ENCODE measurements at places on chromosomes 4 and X. TPM values are rescaled to one million over a fixed set of nuclear protein-coding genes. Genes with fewer than 3 reads are reported as not detected.

- no peak for DNase-seq
Observed at GRCh38 chr4:63396269-63396668, 1013.0 kb downstream of the TECRL start.

DNA sequence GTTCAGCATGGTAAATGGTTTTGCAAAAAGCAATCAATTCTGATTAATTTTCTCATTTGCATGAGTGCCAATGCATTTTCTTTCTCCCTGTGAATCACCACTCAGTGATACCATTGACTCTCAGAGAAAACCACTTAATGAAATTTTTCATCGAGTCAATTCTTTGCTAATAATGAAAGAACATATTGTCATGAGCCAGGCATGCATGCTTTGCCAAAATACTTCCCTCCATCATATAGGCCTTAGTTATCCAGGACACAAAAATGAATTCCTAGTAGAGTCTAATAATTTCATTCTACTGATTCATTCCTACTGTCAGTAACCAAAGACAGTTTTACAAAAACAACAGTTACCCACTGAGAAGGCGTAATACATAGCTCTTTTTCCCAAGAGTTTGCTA lies 680.0 kb downstream of the TRIML1 start:
- no peak for DNase-seq

- DNase-seq, result no peak
Observed at GRCh38 chrX:150329282-150329681, 33.8 kb upstream of the MAMLD1 start.

DNA sequence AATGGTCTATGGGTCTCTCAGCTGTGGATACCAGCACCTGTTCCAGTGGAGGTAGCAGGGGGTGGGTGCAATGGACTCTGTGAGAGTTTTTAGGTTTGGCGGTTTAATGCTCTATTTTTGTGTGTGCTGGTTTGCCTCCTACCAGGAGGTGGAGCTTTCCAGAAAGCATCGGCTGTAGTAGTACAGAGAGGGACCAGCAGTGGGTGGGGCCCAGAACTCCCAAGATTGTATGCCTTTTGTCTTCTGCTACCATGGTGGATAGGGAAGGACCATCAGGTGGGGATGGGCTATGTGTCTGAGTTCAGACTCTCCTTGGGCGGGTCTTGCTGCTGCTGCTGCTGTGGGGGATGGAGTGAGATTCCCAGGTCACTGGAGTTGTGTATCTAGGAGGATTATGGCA lies 557.2 kb upstream of the GRID2 start:
- no peak for DNase-seq

The UGT2B15 gene
- not detected for polyA plus RNA-seq

The PDGFC gene
- polyA plus RNA-seq, result not detected

The USP17L13 gene
- not detected for polyA plus RNA-seq
